ENCODE measurements at places on chromosomes 2 and 18.

GRCh38 chr2:49278141-49278540 lies 123.8 kb upstream of the FSHR start:
- no peak for DNase-seq

- no peak for DNase-seq
Measured at GRCh38 chr18:58761241-58761969, 90.1 kb downstream of the MALT1 start.

- no peak for DNase-seq
Measured at GRCh38 chr18:10936176-10937053, 213.0 kb downstream of the PIEZO2 start.

- DNase-seq, result no peak
Measured at GRCh38 chr18:79631761-79632446, 47.7 kb upstream of the CTDP1 start.

- DNase-seq, result peak; percentile 13
Measured at GRCh38 chr2:56184500-56185011, 766 bp downstream of the CCDC85A start.

- no peak for DNase-seq
Measured at GRCh38 chr2:224055101-224055500, 16.0 kb upstream of the SERPINE2 start.

- no peak for DNase-seq
Measured at GRCh38 chr2:24768601-24769000, 24.6 kb downstream of the PTRHD1 start.

DNA sequence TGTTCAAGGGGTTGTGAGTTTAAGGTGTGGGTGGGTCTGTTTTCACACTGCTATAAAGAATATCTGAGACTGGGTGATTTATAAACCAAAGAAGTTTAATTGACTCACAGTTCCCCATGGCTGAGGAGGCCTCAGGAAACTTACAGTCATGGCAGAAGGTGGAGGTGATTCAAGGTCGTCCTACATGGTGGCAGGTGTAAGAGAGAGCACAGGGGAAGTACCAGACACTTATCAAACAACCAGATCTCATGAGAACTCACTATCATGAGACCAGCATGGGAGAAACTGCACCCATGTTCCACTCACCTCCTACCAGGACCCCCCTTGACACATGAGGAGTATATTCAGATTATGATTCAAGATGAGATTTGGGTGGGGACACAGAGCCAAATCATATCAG lies 38.0 kb downstream of the RHBDD1 start:
- no peak for DNase-seq

DNA sequence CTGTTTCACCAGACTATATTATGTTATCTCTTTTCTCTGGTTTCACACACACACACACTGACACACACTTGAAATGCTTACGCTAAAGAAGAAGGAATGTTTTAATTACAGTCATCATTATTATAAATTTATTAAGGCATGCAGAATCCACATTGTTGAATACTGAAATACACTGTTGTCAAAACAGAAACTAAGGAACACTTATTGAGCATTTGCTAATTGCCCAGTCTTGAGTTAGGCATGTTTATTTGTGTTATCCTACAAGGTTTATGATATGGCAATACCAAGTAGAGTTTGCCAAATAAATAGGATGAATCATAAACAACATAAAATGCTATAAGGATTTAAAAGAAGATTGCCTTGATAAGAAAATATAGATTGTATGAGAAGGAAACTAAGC lies 917.0 kb upstream of the PIK3C3 start:
- DNase-seq, result no peak

DNA sequence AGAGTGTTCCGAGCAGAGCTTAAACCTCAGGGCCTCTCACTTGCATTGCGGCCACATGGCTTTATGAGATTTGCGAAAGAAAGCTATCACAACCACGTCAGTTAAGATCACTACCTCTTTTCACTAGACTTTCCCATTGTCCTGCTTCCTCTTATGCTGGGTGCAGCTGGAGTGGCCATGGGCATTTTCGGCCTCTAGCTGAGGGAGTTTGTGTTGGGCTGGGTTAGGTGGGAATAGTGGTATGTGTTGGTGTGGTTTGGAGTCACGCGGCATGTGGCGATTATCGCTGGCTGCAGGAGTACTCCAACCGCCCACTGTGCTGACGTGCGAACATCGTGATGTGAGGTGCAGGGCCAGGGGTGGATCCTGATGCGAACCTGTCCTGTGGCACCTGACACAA lies 27.1 kb downstream of the RALB start:
- no peak for DNase-seq

- DNase-seq, result no peak
Measured at GRCh38 chr2:88057437-88057844, 1.9 kb upstream of the KRCC1 start.

GRCh38 chr18:49681387-49681786 lies 119.5 kb downstream of the LIPG start:
- DNase-seq, result no peak

DNA sequence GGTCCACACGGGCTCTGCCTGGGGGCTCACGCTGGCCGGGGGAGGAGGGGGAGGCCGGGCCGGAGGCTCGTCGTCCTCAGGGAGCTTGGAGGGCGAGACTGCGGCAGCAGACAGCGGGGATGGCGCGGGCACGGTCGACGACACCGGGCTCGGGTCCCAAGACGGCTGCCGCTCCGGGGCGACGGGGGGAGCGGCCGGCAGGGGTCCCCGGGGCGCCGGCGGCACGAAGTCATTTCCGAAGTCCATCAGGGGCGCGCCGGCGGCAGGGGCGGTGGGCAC lies 491 bp downstream of the RTN4 start:
- DNase-seq, result no peak

GRCh38 chr2:175154661-175155082 lies 13.3 kb downstream of the ATF2 start:
- no peak for DNase-seq

DNA sequence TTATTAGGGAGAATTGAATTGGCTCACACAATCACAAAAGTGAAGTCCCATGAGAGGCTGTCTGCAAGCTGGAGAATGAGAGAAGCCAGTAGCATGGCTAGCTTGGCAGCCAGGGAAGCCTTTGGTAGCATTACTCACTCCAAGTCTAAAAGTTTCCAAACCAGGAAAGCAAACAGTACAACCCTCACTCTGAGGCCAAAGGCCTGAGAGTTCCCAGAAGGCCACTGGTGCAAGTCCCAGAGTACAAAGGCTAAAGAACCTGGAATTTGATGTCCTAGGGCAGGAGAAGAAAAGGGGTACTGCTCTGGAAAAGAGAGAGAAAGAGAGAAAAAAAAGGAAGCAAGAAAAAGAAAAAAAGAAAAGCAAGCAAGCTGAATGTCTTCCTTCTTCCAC lies 318.2 kb downstream of the RND3 start:
- DNase-seq, result no peak
